ENCODE measurements at places on chromosomes 2 and 18. TPM values are rescaled to one million over a fixed set of nuclear protein-coding genes. Genes with fewer than 3 reads are reported as not detected.
A peak's percentile ranks its signal among the peaks of the same experiment; 100 is the strongest.

DNA sequence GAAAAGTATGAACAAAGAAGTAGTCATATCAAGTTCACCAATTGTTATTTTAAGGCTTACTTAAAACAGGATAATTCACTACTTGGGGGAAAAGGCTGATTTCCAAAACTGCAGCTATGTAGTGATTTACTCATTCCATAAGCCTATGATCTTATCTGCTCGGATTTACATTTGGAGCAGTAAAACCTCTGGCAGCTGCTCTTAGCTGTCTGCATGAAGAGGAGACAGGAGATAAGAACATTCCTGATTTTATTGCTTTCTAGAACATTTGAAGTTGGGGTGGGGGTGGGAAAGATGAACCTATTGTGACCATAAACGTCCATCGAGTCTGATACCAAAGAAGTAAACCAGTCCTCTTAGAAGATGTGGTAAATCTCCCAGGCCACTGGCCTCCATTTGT, 120.9 kb downstream of the MMADHC start:
- no peak for DNase-seq

DNA sequence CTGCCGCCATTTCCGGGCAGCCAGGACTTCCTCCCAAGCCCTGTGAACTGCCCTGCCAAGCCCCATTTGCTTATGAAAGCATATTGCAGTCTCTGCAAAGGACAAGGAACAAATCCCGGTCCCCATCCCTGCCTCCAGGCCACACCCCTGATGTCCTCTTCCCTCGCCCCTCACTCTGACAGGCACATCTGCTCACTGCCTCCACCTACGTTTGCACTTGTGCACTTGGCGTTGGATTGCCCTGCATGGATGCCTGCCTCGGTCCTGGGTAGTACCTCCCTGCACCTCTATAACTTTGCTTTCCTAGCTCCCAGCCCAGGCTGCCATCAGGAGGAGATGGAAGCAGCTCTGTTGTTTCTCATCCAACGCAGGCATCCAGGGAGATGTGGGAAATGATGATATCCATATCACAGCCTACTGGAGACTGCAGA, 19.6 kb upstream of the RPL31 start:
- DNase-seq = no peak

DNA sequence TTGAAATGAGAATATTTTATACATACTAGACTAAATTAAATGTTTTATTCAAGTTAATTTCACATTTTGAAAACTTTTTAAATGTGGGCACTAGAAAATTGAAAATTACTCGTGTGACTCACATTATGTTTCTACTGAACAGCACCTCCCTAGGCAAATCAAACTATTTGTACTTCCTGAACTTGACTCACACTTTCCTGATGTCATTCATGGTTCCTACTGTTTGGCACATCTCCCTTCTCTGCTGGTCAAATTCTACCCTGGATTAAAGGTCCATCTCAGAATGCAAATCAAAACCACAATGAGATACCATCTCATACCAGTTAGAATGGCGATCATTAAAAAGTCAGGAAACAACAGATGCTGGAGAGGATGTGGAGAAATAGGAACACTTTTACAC, 16.7 kb downstream of the LHCGR start:
- DNase-seq = no peak

DNA sequence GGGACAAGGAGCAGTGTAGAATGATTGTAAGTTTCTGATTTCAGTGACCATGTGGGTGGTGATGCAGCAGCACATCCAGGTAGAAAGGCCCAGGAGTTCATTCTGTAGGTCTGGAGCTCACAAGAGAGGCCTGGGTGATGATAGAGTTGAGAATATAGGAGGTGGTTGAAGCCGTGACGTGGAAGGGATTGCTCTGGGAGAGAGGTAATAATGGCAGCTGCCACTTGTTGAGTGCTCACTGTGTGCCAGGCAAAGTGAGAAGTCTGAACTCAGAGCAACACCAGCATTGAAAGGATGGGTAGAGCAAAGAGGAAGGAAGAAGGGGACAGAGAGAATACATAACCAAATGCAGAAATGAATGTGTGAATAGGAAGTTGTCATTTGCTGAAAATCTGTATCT, 3.3 kb downstream of the TTLL4 start:
- DNase-seq = no peak

Gene TRMT61B
- 22.6 TPM for total RNA-seq

GRCh38 chr2:202703091-202703490, 68.3 kb downstream of the FAM117B start:
- DNase-seq = no peak

Gene DTYMK
- total RNA-seq = 108 TPM

GRCh38 chr2:44974064-44974715, 32.7 kb downstream of the SIX3 start:
- DNase-seq = no peak

GRCh38 chr2:84971510-84972206, 697 bp downstream of the KCMF1 start:
- DNase-seq = peak; percentile 44

GRCh38 chr2:175048275-175048674, 43.1 kb upstream of the CHN1 start:
- no peak for DNase-seq

Gene RAB12
- 25.0 TPM for total RNA-seq

Gene CYP26B1
- total RNA-seq = 16.4 TPM

Gene TUBA4B
- total RNA-seq = not detected

DNA sequence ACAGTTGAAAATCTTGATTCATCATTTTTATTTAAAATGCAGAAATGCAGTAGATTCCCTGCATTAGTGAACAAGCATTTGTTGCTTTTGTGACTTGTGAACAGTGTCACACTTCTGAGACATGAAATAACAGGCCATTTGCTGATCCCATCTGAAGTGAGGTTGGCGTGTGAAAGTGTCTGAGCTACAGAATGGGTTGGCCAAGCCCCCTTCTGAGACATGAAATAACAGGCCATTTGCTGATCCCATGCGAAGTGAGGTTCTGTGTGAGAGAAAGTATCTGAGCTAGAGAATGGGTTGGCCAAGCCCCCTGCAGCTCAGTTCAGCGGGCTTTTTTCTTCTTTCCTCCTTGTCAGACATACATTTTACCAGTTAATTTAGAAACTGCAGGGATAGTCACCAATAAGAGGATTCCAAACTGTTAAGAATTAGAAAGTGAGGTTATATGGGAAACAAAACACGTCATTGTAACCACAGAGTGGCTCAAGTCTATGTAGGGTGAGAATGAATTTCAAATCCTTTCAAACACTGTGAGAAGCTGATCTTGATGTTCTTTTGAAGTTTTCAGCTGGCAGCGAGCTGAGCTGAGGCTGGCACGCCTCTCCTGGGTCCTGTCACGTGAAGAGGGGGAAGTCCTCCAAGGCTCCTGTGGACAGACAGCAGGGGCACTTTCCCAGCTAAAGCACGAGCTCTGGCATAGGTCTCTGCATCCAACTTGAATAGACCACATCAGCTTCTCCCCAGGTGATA, 339.2 kb upstream of the SALL3 start:
- DNase-seq = no peak

GRCh38 chr2:23219666-23220065, 165.3 kb upstream of the KLHL29 start:
- no peak for DNase-seq

- DNase-seq = no peak
Observed at GRCh38 chr2:38284971-38285370, 92.1 kb downstream of the ATL2 start.

DNA sequence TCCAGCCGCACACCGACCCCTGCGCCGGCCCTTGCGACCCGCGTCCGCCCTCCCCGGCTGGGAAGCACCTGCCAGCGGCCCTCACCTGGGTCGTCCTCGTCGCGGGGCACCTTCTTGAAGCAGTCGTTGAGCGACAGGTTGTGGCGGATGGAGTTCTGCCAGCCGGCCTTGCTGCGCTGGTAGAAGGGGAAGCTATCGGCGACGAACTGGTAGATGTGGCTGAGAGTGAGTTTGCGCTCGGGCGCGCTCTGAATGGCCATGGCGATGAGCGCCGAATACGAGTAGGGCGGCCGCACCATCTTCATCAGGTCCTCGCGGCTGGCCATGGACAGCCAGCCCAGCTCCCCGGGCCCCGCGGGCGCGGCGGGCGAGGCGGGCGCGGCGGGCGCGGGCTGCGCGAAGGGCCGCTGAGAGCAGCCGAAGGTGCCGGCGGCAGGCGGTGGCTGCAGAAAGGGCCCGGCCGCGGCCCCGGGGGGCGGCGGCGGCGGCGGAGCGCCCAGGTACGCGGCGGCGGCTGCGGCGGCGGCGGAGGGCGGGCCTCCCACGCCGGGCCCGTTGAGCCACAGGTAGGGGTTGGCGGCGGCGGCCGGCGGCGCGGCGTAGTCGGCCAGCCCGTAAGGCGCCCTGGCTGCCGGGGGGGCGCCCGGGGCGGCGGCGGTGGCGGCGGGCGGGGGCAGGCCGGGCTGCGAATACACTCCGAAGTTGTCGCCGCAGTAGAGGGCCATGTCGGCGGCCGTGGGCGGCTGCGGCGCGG, 505 bp downstream of the FOXI3 start:
- peak; percentile 20 for DNase-seq

Gene MGAT4A
- total RNA-seq = 12.2 TPM

GRCh38 chr2:213679894-213680293, 395.6 kb downstream of the SPAG16 start:
- DNase-seq = no peak

- no peak for DNase-seq
Observed at GRCh38 chr18:77046409-77046808, 86.2 kb downstream of the MBP start.

Gene XDH
- total RNA-seq = 1.5 TPM

DNA sequence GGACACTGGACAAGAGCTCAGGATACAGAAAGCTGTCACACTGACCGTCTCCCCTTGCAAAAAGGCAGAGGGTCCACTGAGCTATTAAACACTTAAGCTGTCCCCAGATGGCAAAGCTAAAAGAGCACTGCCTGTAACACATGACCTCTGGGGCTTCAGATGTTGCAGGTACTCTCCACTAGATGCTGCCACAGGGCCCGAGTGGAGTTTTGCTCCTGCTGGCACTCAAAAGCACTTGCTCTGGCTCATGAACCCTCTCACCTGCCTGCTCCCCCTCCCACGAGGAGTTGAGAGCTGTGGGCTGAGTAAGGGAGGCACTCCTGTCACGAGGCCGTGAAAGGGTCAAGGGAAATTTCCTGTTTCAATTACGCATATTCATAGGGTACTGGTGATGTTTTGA, 227.9 kb downstream of the PRKCE start:
- no peak for DNase-seq

DNA sequence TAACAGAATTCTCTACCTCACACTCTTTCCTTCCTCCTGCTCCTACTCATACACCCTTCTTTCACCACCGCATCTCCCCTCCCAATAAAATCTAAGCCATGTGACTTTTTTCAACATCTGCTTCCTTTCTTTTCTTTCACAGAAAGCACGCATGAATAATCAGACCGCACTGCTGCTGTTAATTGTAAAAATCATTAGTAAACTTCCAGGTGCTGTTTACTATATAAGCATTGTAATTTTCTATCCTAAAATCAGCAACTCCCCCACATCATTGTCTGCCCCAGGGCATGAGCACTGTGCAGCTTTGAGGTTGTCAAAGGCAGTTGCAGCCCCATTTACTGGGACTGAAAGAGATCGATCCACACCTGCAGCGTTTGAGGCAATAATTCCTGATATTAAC, 782.6 kb upstream of the ID2 start:
- DNase-seq = no peak

DNA sequence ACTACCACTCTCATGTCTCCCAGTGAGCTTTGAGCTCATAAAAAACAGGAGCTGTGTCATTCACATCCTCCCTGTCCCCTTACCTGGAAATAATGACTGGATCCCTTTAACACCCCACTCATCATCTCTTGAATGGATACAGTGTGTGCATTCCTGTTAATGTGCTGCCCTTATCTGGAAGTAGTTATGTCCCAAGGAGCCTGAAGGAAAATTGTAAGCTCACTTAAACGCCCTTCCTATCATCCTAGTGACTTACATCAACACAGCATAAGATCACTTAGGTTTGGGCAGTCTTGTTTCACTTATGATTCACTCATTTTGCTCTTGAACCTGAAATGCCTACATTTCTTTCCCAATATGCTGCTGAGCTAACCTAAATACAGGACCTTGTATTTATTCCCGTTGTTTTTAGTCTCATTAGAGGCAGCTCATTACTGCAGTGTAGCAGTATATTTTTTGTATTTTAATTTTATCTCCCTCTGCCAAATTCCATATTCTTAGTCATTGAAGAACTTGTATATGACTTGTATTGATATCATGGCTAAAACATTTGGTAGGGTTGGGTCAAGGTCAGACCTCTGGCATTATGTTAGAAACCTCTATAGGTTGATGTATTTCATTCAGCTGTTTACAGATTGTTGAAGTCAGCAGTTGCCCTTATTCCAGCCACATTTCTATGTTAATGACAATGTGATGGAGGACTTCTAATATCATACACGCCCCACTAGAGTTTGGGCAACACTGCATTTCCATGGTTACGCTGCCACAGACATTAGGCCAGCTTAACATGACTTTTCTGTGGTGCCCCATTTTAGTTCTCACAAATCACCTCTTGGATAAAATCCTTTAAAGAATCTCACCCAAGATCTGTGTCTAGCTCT, 72.9 kb downstream of the PKP4 start:
- DNase-seq = no peak

DNA sequence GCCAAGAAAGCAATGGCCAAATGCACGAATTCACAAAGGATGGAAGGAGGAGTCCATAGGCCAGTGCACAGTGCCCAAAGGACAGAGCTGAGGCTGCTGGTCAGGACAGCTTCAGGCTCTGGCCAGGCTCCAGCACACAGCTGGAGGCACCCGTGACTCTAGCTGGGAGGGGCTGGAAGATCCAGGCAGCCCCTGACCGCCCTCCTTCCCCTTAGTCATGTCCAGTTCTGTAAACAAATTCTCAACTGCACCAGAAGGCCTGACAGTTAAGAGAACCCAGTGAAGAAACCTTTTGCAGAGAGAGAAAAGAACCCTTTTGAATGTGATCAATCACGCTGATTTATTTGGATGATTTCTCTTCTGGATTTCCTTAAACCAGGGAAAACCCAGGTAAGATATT, 7.7 kb upstream of the YWHAQ start:
- DNase-seq = no peak

GRCh38 chr2:135641156-135642068, 100.2 kb upstream of the UBXN4 start:
- DNase-seq = no peak

- DNase-seq = no peak
Observed at GRCh38 chr2:164065038-164065437, 329.2 kb upstream of the FIGN start.

GRCh38 chr2:199962203-199962602, 6.8 kb downstream of the MAIP1 start:
- no peak for DNase-seq

DNA sequence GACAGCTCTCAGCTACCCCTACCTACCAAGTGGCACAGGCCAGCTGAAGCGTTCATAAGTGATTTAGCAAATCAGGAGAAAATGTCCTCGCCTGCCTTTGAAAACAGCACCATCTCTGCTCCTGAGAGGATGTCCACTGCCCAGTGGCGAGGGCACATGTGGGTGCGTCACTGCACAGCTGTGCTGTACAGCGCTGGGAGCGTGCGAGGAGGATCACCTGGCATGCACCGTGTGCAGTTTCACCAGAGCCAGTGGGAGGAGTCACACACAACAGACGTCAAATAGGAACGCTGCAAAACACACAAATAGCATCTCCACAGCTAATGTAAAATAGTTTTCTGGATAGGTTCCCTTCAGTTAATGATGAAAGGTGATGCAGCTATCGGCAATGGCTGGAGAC, 154.1 kb downstream of the HDAC4 start:
- DNase-seq = no peak

GRCh38 chr18:45730832-45731575, 7.0 kb downstream of the SLC14A1 start:
- no peak for DNase-seq

GRCh38 chr2:241201445-241202267, 13.2 kb downstream of the ANO7 start:
- no peak for DNase-seq

- no peak for DNase-seq
Observed at GRCh38 chr18:73791081-73791480, 356.6 kb downstream of the FBXO15 start.
